HEK293T (cell line): ENCODE measurements at places on chromosomes 3 and 15.

DNA sequence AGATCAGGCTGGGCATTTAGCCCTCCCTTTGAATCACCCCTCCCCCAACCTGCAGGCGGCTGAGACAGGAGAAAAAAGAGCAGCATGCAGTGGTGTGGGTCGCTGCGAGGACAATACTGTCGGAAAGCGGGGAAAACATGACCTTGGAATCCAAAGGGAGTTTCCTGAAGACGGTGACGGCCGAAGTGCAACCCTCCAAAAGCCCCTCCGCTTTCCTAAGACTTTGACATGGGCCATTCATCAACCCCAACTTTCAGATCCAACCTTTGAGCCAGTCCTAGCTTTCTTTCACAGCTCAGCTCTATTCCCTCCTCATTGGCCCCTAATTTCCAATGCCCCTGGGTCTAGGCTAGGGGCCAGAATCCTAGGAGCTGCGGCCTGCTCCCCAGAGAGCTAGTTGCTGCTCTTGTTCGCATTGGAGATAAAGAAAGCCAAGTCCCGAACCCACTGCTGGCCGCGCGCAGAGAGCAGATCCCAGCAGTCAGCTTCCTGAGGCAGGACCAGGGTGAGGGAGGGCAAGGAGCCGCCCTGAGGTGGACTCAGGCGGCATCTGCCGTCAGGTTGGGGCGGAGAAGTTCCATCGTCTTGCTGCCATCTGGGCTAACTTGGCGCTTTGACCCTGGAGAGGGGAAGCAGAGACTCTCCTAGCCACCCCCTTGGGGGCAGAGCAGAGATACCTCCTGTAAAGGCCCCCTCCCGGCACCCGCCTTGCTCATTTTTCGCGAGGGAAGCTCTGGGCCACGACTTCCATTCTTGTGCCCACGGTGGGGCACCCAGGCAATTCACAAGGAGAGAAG, 914 bp downstream of the ZIC4 start:
- DNase-seq: no peak

DNA sequence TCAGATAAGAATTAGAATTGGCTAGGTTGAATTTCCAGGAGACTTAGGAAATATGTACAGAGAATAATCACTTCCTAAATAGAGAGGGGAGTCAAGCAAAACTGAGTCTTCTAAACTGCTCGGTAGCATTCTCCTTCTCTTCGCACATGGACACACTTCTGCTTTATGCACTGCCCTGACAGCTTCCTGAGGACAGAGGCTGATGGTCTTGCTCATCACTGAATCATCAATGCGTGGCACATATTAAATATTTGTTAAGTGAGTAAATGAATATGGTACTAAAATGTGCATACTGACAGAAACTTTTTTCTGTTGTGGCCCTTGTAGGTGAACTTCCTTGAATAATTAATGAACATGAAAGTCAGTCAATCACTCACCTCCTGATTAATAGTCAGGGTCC, 315.5 kb downstream of the FHIT start:
- no peak for DNase-seq

GRCh38 chr3:180097626-180098025, 60.9 kb upstream of the PEX5L start:
- no peak for DNase-seq

DNA sequence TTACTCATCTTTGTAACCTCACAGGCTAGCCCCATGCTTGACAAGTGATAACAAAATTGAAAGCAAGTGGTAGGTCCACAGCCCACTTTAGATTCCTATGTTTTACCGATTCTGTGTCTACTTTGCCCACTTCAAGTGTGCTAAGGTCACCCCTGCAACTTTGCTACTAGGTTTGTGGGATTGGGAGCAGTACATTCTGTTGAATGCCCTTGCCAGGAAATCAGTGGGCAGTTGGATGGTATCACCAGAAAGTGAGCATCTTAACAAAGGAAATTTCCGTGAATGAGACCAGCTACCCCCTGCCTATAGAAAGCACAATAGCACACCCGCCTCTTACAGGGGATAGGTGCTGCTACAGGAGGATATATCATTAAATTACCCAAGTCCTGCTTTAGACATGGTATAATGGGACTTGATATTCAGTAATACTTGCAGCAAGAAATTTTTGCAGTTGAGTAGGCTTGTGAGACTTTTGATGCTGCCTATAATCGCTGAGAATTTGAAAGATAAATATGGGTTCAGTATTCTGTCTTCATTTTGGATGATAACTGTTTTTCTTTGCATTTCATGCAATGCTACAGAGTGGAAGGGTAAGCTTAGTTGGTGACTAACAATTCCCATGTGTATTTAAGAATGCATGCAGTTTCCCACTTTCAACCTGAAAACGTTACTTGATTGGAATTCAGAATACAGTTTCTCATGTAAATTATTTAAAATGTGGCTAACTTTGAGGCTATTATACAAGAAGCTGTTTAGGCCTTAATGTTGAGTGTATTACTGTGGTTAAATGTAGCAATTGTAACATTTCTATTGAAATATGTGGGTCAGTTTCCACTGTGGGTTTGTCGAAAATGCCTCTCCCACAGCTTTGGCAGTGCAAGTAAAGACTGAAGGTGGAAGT, 9.5 kb downstream of the EBLN2 start:
- no peak for DNase-seq

DNA sequence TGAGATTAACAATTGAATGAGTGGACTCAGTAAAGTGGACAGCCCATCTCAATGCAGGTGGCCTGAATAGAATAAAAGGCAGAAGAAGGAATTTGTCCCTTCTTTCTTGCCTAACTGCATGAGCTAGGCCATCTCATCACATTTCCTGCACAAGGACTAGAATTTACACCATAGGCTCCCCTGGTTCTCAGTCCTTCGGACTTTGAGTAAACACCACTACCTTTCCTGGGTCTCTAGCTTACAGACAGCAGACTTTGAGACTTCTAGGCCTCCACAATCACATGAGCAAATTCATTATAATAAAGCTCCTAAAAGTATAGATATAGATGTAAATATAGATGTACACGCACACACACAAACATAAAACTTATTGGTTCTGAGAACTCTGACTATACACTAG, 28.3 kb downstream of the MTHFS start:
- no peak for DNase-seq

DNA sequence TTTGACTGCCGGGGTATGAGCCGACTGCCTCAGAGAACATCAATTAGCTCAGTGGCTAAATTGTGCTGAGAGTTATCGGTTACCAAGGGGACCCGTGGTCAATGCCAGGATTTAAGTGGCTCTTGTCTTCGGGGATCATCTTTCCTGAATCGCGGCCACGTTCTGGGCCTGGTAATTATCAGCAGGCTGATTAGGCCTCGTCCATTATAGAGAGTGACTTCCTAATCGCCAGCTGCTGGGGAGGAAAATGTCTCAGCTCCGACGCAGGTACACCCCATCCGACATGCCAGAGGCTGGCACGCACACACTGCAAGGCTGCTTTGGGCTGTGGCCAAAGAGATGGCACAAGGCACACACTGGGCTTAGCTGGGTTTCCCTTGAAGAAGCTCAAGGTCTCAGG, 10.6 kb downstream of the TRH start:
- DNase-seq: no peak

DNA sequence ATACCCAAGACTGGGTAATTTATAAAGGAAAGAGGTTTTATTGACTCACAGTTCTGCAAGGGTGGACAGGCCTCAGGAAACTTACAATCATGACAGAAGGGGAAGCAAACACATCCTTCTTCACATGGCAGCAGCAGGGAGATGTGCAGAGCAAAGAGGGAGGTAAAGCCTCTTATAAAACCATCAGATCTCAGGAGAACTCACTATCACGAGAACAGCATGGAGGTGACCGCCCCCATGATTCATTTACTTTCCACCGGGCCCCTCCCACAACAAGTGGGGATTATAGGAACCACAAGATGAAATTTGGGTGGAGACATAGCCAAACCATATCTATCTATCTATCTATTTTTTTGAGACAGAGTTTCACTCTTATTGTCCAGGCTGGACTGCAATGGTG, 5.4 kb downstream of the GDPGP1 start:
- no peak for DNase-seq

GRCh38 chr3:154642145-154642544, 212.2 kb upstream of the GPR149 start:
- DNase-seq: no peak
